ENCODE measurements at places on chromosomes 11 and 22.

DNA sequence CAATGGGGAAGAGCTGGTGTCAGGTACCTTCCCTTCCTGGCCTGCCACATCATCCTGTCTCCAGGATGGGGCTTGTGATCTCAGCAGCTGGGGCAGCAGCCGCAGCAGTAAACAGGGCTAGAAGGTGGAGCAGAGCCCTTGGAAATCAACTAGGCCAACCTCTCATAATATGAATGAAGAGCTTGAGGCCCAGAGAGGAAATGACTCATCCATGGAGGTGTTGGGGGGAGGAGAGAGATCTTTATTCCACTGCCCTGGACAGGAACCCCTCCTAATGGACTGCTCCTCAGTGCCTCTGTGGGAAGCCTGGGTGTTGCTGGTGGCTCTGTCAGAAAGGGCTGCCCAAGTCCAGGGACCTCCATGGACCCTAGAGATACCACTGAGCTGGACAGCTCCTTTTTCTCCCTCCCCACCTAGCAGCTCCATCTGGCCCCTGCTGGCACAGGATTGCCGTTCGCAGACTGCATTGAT lies 111.8 kb downstream of the OSBP2 start:
- DNase-seq, result no peak

- DNase-seq, result no peak
These were observed 24.6 kb downstream of the FAT3 start for GRCh38 chr11:92249156-92249753.

- DNase-seq, result no peak
These were observed 159.9 kb downstream of the TTC17 start for GRCh38 chr11:43518408-43519160.

GRCh38 chr22:48607901-48608662 lies 1219.6 kb downstream of the BRD1 start:
- no peak for DNase-seq

- DNase-seq, result no peak
These were observed 21.1 kb downstream of the MACROD1 start for GRCh38 chr11:64144587-64145472.

- peak; percentile 26 for DNase-seq
These were observed 17.5 kb downstream of the RELT start for GRCh38 chr11:73393479-73394415.
